ENCODE measurements at places on chromosomes 12 and 14. TPM values are rescaled to one million over a fixed set of nuclear protein-coding genes. Genes with fewer than 3 reads are reported as not detected.

B4GALNT1 gene
- 0.28 TPM for total RNA-seq

DNA sequence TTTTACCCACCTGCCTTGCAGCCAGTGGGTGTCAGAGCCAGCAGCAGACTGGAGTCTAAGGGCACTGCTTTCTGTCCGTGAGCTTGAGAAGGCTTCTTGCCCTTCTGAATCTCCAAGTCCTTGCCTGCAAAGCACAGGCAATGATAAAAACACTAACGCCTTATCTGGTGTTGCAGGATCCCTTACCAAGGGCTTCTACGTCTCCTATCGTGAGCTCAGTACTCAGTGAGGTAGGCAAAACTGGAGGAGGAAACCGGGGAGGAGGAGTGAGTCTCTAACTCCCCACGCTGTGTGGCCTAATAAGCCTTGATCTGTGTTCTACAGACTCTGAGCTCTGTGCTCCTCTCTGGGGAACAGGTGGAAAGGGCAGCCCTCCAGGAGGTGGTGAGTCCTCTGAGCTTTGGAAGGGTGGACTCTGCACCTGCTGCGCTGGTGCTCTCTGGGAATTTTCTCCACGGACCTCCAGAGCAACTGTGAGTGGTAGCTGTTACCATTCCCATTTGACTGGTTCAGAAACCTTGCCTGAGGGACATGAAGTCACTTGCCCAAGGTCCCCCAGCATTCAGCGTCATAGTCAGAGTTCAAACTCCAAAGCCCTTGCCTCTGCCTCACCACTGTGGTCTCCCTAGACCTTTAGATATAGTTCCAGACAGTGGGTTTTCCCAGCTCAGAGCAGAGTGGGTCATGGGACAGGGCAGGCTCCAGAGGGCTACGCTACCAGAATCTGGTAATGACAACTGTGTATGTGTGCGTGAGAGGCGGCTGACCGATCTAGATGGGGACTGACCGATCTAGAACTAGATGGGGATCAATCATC lies 7.0 kb upstream of the MARK3 start:
- H3K36me3 ChIP-seq = no peaks in the 10 kb centered on the region
- no peak overlapping the region for H3K4me3 ChIP-seq
- H3K27ac ChIP-seq = no peak overlapping the region
- H3K4me1 ChIP-seq = no peaks in the 10 kb centered on the region

DNA sequence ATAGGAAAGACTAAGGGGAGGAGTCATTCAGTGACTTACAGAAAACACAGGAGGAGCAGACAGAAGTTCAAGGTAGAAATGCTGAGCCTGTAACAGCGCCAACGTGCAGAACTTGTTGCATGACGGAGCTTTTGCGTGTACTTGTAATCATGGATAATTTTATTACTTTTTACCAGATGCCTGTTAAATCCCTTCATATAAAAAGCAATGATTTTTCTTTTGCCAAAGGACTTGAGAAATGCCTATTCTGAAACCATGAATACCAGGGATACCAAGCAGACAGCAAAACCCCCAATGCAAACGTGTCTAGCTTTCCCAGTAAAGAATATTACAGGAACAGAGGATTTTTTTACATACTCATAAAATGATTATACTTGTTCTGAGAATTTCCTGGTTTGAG lies 163.6 kb upstream of the GSC start:
- no peaks in the 10 kb centered on the region for H3K27me3 ChIP-seq
- no peaks in the 10 kb centered on the region for H3K36me3 ChIP-seq
- no peak overlapping the region for H3K4me3 ChIP-seq
- DNase-seq = no peak
- peaks cover 9% of the 10 kb centered on the region for H3K4me1 ChIP-seq

P2RX2 gene
- total RNA-seq = 0.15 TPM

GZMH gene
- not detected for total RNA-seq

GPD1 gene
- total RNA-seq = 1.4 TPM

SIX6 gene
- total RNA-seq = 1.4 TPM

SH2B3 gene
- 2.8 TPM for total RNA-seq

DNA sequence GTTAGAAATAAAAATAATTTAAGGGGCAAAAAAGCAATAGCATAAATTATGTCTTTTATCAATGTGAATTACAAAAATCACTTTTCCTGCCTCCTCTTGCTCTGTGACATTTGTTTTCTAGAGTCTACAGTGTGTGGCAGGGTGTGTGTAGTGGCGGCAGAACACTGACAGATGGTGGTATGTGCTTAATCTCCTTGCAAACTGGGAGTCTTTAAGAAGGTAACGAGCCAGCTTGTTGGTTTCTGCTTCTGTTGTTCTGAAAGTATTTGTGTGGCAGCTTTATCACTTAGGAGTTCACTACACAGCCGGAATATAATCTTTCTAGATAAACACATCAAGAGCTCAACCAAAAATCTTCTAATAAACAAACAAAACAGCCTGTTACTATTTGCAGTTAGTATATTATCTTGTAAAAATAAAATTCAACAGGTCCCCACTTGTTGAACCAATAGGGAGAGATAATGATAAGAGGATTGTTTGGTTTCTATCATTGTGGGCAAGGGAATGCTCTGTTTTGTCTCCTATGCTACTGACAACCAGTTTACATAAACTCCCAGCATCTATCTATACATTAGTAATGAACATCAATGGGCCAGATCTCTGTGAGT lies 13.0 kb downstream of the CDKL1 start:
- peak; percentile 60 for DNase-seq
- no peaks in the 10 kb centered on the region for H3K27me3 ChIP-seq
- H3K4me1 ChIP-seq = peaks cover 10% of the 10 kb centered on the region
- no peaks in the 10 kb centered on the region for H3K36me3 ChIP-seq
- no peak overlapping the region for H3K4me3 ChIP-seq
- no peak overlapping the region for H3K27ac ChIP-seq

- no peak overlapping the region for H3K27ac ChIP-seq
- no peak overlapping the region for H3K4me3 ChIP-seq
- peaks cover 14% of the 10 kb centered on the region for H3K4me1 ChIP-seq
- peak; percentile 64 for DNase-seq
These were observed 58.9 kb upstream of the TMTC2 start for GRCh38 chr12:82627799-82628198.

GRCh38 chr12:47722136-47722834 lies 3.0 kb downstream of the ENDOU start:
- no peak overlapping the region for H3K27ac ChIP-seq
- H3K4me3 ChIP-seq = no peak overlapping the region
- H3K36me3 ChIP-seq = no peaks in the 10 kb centered on the region
- no peak for DNase-seq

IL26 gene
- total RNA-seq = not detected

- no peak overlapping the region for H3K27ac ChIP-seq
- H3K4me1 ChIP-seq = no peaks in the 10 kb centered on the region
- no peaks in the 10 kb centered on the region for H3K36me3 ChIP-seq
- H3K4me3 ChIP-seq = no peak overlapping the region
- no peak for DNase-seq
These were observed 38.2 kb upstream of the ARHGAP5 start for GRCh38 chr14:32038876-32039275.

- no peaks in the 10 kb centered on the region for H3K36me3 ChIP-seq
- no peak for DNase-seq
- H3K4me3 ChIP-seq = no peak overlapping the region
- H3K27me3 ChIP-seq = no peaks in the 10 kb centered on the region
- no peaks in the 10 kb centered on the region for H3K4me1 ChIP-seq
These were observed 164.5 kb downstream of the ANO2 start for GRCh38 chr12:5780536-5780935.

CD69 gene
- not detected for total RNA-seq

DNA sequence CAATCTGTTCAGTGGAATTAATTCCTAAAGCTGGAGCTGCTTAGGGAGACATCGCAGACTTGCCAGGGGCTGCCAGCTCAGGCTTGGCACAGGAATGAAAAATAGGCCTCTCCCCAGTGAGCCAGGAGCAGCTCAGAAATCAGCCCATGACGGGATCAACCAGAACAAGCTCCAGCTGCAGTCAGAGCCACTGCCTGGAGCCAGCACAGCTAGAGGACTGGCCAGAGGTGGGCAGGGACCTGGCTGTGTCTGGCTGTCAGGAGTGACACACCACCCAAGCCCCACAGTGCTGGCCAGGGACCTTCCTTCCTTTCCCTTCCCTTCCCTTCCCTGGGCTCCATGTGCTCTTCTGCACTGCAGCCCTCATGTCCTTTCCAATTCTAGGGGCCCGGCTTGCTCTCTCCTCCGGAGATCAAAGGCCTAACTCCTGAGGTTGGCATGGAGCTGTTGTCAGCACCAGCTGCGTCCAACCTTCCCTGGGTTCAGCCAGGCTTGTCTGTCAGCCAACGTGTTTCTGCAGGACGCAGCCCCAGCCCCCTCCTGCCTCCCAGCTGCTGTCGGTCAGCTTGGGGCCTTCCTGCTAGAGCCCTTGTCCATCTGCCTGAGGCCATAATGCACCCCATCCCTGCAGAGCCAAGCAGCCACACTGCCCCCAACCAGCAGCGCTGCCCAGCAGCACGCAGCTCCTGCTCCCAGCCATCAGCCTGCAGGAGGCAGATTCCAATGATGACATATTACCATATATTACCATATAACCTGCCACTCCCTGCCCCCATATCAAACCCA lies 149.3 kb downstream of the CALM1 start:
- DNase-seq = no peak
- H3K4me1 ChIP-seq = peaks cover 12% of the 10 kb centered on the region
- no peaks in the 10 kb centered on the region for H3K27me3 ChIP-seq
- no peak overlapping the region for H3K27ac ChIP-seq

- H3K36me3 ChIP-seq = no peaks in the 10 kb centered on the region
- H3K27ac ChIP-seq = no peak overlapping the region
- H3K27me3 ChIP-seq = peaks cover 100% of the 10 kb centered on the region
- no peak overlapping the region for H3K4me3 ChIP-seq
- peaks cover 31% of the 10 kb centered on the region for H3K4me1 ChIP-seq
- DNase-seq = no peak
These were observed 2.7 kb upstream of the NKX2-8 start for GRCh38 chr14:36585100-36585499.

DNA sequence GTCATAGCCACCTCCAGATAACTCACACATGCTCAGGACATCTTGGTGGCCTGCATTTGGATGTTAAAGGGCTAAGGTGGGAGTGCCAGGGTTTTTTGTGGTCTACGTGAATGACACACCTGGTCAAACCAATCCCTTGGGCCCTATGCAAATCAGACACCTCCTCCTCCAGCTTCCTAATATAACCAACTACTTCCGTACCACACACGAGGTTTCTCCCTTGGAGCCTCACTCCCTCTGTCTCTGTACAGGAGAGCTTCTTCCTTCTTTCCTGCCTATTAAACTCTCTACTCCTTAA lies 19.6 kb downstream of the APOBEC1 start:
- no peak for DNase-seq
- H3K36me3 ChIP-seq = no peaks in the 10 kb centered on the region
- no peak overlapping the region for H3K27ac ChIP-seq
- H3K4me3 ChIP-seq = no peak overlapping the region
- H3K27me3 ChIP-seq = no peaks in the 10 kb centered on the region
- H3K4me1 ChIP-seq = peaks cover 19% of the 10 kb centered on the region

MGST1 gene
- 238 TPM for total RNA-seq

GRCh38 chr12:15193946-15194345 lies 27.3 kb downstream of the RERG start:
- no peak for DNase-seq
- H3K4me3 ChIP-seq = no peak overlapping the region
- H3K27ac ChIP-seq = no peak overlapping the region
- H3K36me3 ChIP-seq = no peaks in the 10 kb centered on the region
- no peaks in the 10 kb centered on the region for H3K27me3 ChIP-seq

OASL gene
- total RNA-seq = not detected

DNA sequence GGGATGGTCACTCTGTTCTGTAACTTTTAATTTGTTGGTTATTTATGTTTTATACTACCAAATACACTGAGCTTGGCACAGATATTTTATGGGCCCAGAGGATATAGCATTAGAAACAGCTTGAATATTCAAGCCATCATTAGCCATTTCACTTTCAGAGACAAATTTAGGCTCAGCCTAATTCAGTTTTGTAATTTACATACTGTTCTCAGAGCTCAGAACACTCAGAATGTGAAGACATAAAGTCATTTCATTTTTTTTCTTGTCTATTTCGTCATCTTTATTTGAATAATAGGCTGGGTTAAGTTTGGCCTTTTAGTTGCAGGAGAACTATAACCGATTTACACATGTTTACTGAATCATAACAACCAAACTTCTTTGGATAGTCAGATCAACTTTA lies 361.7 kb downstream of the SNAPC1 start:
- peaks cover 48% of the 10 kb centered on the region for H3K27me3 ChIP-seq
- no peak overlapping the region for H3K4me3 ChIP-seq
- no peak overlapping the region for H3K27ac ChIP-seq

GRCh38 chr12:50440288-50440687 lies 39.6 kb downstream of the LARP4 start:
- DNase-seq = no peak
- H3K4me3 ChIP-seq = no peak overlapping the region

GRCh38 chr12:117897372-117898161 lies 71.2 kb downstream of the KSR2 start:
- H3K36me3 ChIP-seq = no peaks in the 10 kb centered on the region
- DNase-seq = no peak
- H3K27me3 ChIP-seq = no peaks in the 10 kb centered on the region
- H3K4me1 ChIP-seq = no peaks in the 10 kb centered on the region
- H3K27ac ChIP-seq = no peak overlapping the region
- no peak overlapping the region for H3K4me3 ChIP-seq

KRT73 gene
- total RNA-seq = not detected

DNA sequence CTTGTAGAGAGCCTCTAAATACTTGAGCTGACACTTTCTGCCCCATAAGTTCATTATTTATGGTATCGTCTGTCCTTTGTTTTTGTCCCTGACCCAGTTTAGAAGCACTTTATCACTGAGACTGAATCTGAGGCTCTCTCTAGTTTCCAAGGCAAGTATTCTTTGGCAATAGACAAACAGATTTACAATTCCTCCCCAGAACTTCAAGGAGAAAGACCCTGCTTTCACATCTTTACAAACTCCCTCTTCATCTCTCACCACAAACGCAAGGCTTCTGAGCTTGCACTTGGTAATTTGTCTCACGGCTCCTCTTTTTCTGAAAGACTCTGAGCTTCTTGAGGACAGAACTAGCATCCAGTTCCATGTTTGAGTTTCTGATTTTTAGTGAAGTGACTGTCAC lies 49.8 kb upstream of the PARP11 start:
- H3K4me3 ChIP-seq = no peak overlapping the region
- no peak for DNase-seq
- H3K27ac ChIP-seq = no peak overlapping the region
- H3K4me1 ChIP-seq = no peaks in the 10 kb centered on the region
- H3K36me3 ChIP-seq = no peaks in the 10 kb centered on the region

GRCh38 chr14:25349269-25349668 lies 299.3 kb upstream of the STXBP6 start:
- no peak overlapping the region for H3K4me3 ChIP-seq
- no peaks in the 10 kb centered on the region for H3K4me1 ChIP-seq
- H3K27ac ChIP-seq = no peak overlapping the region
- H3K27me3 ChIP-seq = no peaks in the 10 kb centered on the region
- H3K36me3 ChIP-seq = no peaks in the 10 kb centered on the region

DNA sequence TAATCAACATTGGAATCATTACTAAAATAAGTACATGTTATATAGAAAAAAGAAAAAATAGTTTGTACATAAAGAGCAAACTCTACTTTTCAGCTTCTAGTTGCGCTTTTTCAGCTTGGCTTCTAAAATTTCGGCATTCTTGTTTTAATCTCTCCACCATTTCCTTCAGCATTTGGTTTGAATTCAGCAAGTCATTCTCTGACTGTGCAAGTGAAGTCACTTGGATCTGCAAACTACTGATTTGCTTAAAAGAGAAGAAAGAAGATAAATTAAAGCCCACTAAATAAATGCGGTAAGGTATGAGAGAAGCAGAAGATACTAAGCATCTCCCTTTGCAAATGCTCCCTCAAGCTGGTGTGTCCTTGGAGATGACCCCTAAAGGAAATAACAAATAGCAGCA lies 126.3 kb downstream of the CEP83 start:
- no peak overlapping the region for H3K4me3 ChIP-seq
- H3K27me3 ChIP-seq = no peaks in the 10 kb centered on the region
- peaks cover 4% of the 10 kb centered on the region for H3K36me3 ChIP-seq
- DNase-seq = no peak
- no peak overlapping the region for H3K27ac ChIP-seq
- H3K4me1 ChIP-seq = peaks cover 6% of the 10 kb centered on the region
